Iris pigment epithelial cell (primary cell): ENCODE measurements at places on chromosomes 1 and 21.

- no peak for DNase-seq
Observed at GRCh38 chr1:214448536-214448935, 102.9 kb downstream of the PTPN14 start.

- no peak for DNase-seq
Observed at GRCh38 chr21:46393451-46393940, 65.2 kb upstream of the DIP2A start.

GRCh38 chr1:10948463-10948775 lies 64.0 kb upstream of the TARDBP start:
- DNase-seq, result no peak

DNA sequence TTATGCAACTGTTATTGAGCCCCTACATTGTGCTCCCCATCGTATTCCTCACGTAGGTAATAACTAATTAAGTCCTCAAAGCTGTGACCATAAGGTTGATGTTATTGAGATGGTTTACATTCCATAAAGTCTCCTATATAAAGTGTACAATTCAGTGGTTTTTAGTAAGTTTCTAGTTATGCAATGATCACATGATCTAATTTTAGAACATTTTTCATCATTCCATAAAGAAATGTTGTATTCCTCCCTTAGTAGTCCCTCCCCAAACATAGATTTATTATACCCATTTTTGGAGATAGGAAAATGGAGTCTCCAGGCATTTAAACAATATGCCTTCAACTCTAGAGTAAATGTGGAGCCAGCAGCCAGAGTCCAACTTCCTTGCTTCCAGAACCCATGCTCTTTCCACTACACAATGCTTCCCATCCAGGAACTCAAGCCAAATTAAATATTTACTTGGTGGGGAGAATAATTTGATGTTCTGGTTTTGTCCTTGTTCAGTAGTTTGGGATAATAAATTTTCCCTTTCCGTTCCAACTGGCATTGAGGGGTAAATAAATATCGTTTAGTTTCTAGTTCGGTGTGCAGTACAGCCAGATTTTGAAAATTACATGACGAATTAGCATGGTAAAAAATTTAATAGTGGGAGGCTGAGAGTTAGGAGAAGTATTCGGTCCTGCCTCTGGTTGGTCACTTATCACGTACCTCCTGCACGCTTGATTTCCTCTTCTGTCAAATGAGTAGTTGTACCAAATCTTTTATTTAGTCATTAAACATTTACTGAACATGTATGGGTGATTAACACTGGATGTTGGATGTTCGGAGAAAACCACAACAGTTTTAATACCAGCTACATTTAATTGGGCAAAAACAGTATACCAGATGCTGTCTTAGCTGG lies 66.3 kb downstream of the CACHD1 start:
- no peak for DNase-seq

- DNase-seq, result no peak
Observed at GRCh38 chr1:62336995-62337705, 17.9 kb upstream of the KANK4 start.

- peak; percentile 70 for DNase-seq
Observed at GRCh38 chr1:91864017-91864700, 21.8 kb downstream of the TGFBR3 start.

DNA sequence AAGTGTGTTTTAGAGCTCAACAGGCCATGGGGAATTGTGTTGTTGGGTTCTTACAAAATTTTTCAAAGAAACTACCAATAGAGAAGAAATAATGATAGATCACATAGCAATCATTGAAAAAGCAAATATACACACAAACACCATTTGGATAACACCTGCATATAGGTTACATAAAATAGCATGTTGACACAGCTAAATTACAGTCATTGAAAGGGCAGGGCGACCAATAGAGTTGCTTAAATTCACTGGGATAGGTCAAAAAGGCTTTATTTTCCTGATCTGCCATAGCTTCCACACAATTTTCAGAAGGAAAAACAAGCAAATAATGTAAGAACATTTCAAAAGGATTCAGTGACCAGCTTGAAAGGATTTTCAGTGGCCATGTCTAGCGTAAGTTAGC lies 57.9 kb upstream of the FGGY start:
- no peak for DNase-seq

DNA sequence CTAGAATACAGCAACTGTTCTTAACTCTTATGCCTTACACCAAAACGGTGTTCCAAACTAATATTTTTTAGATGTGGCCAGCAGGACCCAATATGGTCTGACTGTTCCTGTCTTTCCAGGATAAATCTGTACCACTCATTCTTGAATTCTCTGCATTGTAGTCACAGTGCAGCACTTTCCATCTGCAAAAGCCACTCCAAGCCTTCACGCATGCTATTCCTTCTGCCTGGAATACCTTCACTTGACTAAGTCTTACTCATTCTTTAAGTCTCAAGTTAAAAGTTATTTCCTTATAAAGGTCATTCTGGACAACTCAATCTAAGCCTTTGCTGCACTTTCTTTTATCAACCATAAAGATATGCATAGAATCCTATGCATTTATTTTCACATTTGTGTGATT lies 1194.5 kb downstream of the PLA2G4A start:
- DNase-seq, result no peak

- peak; percentile 90 for DNase-seq
Observed at GRCh38 chr1:3473381-3473844, 18.9 kb downstream of the ARHGEF16 start.

DNA sequence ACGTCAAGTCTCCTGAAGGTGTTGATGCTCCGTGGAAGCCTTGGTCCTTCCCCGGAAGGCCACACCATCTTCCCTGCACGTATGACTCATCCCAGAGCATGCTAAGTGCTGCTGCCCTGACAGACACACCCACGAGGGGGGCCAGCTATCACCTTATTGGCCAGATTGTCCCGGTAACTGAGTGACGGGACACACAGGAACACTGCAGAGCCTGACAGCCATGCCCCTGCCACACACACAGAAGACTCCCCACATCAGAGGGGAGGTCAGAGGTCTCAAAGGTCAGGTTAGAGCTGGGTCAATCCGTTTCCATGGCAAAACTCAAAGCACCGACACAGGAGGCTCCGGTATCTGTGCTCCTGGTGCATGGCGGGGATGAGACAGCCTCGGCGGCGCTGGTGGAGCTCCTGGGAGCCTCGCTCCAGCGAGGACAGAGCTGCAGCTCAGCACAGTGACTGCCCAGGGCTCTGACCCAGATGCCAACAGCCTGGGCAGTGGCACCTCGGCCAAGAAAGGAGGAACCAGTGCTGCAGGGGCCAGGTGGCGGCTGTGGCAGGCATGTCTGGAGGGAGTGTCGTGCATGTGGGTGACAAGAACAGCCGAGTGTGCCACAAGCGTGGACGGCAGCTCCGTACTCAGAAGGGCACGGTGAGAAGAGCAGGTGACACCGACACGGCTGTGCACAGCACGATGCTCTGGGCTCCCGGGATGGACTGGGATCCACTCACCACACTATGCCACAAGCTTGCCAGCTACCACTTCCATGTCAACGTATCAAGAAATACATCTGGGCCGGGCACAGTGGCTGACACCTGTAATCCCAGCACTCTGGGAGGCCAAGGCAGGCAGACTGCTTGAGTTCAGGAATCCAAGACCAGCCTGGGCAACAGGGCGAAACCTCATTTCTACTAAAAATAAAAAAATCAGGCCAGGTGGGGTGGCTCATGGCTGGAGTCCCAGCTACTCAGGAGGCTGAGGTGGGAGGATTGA lies 14.8 kb upstream of the TMEM240 start:
- peak; percentile 91 for DNase-seq

- no peak for DNase-seq
Observed at GRCh38 chr1:200369131-200369530, 40.7 kb downstream of the ZNF281 start.

GRCh38 chr1:10904396-10905358 lies 107.8 kb upstream of the TARDBP start:
- DNase-seq, result no peak

- DNase-seq, result no peak
Observed at GRCh38 chr21:32900814-32901213, 124.9 kb upstream of the OLIG2 start.

DNA sequence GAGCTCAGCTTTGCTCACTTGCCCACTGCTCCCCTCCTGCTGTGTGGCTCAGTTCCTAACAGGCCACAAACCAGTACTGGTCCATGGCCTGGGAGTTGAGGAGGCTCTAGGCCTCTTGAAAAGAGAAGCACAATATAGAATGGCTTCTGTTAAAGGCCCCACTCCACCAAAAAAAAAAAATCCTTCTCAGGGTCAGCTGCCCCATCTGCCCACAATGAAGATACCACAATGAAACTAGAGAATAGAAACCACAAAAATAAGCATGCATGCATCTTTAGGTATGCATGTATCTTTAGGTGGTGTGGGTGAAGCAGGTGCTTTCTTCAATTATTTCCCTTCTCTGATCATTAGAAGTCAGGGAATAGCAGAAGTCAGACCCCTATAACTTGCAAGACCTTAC lies 620.4 kb upstream of the BEND5 start:
- DNase-seq, result no peak

DNA sequence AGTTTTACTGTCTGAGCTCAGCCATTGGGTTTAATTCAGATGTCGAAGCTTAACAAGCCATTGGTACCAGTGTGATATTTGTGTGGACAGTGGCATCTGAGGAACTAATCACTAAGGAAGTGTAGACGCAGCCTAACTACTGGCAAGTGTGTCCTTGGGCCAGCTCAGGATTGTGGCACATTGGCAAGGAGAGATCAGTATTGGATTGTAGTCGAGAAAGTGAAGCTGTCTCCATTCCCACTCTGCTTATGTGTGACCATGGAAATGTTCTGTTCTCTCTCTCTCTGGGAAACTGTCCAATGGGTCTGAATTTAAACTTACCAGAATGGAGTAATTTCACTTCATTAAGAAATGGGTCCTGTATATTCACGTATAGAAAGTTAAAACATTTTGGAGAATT lies 112.2 kb downstream of the ITSN1 start:
- DNase-seq, result no peak

GRCh38 chr21:42187976-42188653 lies 30.8 kb upstream of the ABCG1 start:
- peak; percentile 38 for DNase-seq

GRCh38 chr1:31791131-31791858 lies 24.5 kb downstream of the SPOCD1 start:
- DNase-seq, result no peak

GRCh38 chr1:3722846-3723245 lies 29.4 kb upstream of the CCDC27 start:
- DNase-seq, result no peak

- peak; percentile 64 for DNase-seq
Observed at GRCh38 chr1:6491480-6491962, at the start of gene PLEKHG5. Gene PLEKHG5, minus strand, starts transcription at chr1:6491667. Its CDS starts 14,096 bp downstream, at chr1:6477571.

DNA sequence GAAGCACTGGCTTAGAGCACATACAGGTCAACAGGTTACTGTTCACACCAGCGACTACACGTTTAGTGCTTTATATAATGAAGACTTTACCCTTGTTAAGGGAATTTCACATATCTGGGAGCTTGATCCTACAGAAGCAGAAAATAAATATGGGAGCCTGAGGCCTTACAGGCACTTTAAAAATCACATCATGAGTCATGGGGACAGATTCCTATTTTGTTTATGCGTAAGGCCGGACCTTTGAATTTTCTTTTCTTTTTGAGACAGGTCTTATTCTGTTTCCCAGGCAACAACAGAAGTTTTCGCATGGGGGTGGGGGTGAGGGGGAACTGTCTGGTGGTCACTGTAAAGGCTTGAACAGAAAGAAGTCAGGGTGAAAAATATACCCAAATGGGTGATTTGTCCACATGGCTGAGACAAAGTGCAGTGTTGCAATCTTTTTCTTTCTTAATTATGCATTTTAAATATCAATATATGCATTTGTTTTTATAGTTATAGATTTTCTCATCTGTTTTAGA lies 276.7 kb downstream of the KCNH1 start:
- no peak for DNase-seq

- DNase-seq, result no peak
Observed at GRCh38 chr1:116374353-116375147, 1.5 kb downstream of the ATP1A1 start.

GRCh38 chr1:228373681-228374571 lies 32.7 kb downstream of the TRIM11 start:
- no peak for DNase-seq

GRCh38 chr1:237684236-237684635 lies 206.5 kb downstream of the ZP4 start:
- DNase-seq, result peak; percentile 24

- peak; percentile 37 for DNase-seq
Observed at GRCh38 chr1:177355575-177355974, 184.8 kb downstream of the BRINP2 start.

DNA sequence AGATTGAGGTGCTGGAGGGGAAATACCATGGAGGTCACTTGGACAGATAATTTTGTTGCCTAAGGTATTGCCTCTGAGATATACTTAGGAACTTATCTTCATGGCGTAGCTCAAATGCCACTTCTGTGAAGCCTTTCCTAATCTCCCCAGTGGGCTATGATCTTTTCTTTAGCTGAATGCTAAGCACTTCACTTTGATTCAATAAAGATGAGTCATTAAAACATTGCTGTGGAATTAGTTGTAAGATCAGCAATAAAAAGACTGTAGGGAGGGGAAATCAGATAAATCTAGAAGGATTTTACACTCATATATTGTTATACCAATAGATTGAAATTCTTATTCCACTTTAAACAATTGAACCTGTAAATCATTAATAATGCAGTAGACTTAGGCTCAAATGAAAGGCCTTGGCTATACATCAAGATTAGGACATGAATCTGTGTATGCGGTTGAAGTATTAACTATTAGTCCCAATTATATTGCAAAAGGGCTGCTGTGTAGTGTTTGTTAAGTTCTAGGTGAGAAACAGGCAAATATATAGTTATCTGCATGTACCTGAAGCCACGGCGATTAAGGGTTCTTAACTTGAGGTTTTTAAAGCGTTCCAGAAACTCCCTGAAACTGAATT lies 19.2 kb upstream of the MAGOH start:
- DNase-seq, result peak; percentile 40

DNA sequence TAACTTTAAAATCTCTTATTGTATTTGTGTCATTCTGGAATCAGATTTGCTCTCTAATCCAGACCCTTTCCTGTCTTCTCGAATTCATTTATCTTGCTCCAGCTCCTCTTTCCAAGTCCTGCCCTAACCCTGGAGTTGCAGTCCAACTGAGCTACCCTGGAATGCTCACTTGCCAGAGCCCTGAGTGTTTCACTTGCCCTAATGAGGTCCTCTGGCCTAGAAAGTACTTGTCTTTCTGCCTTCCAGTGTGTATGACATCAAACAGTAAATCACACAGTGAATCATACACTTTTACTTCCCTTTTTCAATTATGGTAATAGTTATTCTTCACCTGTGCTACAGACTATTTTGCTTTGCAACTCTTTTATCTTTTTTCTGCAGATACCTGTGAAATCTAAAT lies 96.9 kb downstream of the NEK7 start:
- peak; percentile 73 for DNase-seq

GRCh38 chr1:226447932-226448665 lies 40.2 kb upstream of the PARP1 start:
- DNase-seq, result peak; percentile 78

GRCh38 chr1:48002142-48002541 lies 5.0 kb upstream of the TRABD2B start:
- no peak for DNase-seq
